Activated naive CD8-positive, alpha-beta T cell treated with anti-CD3 and anti-CD28 coated beads for 36 hours (primary cell): ENCODE measurements at places on chromosomes 4 and X. TPM values are rescaled to one million over a fixed set of nuclear protein-coding genes. Genes with fewer than 3 reads are reported as not detected.

The SEPTIN6 gene
- 202 TPM for total RNA-seq

The MAGEE2 gene
- total RNA-seq: not detected

The CCNI gene
- total RNA-seq: 237 TPM

The FGF5 gene
- not detected for total RNA-seq

GRCh38 chrX:7771788-7772438, 71.1 kb upstream of the VCX start:
- no peaks in the 10 kb centered on the region for H3K4me1 ChIP-seq
- H3K4me3 ChIP-seq: no peak overlapping the region
- no peaks in the 10 kb centered on the region for H3K36me3 ChIP-seq
- no peak overlapping the region for H3K27ac ChIP-seq
- H3K27me3 ChIP-seq: no peaks in the 10 kb centered on the region
- DNase-seq: no peak

DNA sequence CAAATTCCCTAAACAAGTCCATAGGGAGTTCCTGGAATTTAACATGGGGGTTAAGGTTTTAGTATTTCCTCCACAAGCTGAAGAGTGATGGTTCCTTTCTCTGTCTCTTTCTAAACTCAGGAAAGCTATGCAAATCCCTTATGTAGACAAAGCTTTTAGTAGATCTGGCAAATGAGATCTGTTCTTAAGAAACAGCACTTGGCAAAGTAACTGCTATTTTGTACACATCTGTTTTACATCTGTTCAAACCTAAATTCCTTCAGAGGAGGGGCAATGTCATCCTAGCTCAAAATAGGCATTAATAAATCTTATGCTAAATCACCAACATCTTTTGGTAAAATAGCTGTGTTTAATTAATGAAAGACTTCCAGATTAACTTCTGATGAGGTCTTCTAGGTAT, 137.8 kb upstream of the TBC1D9 start:
- H3K27me3 ChIP-seq: peaks cover 11% of the 10 kb centered on the region
- H3K4me1 ChIP-seq: no peaks in the 10 kb centered on the region
- H3K36me3 ChIP-seq: no peaks in the 10 kb centered on the region
